ENCODE measurements at places on chromosomes 1 and 21.
A peak's percentile ranks its signal among the peaks of the same experiment; 100 is the strongest.

DNA sequence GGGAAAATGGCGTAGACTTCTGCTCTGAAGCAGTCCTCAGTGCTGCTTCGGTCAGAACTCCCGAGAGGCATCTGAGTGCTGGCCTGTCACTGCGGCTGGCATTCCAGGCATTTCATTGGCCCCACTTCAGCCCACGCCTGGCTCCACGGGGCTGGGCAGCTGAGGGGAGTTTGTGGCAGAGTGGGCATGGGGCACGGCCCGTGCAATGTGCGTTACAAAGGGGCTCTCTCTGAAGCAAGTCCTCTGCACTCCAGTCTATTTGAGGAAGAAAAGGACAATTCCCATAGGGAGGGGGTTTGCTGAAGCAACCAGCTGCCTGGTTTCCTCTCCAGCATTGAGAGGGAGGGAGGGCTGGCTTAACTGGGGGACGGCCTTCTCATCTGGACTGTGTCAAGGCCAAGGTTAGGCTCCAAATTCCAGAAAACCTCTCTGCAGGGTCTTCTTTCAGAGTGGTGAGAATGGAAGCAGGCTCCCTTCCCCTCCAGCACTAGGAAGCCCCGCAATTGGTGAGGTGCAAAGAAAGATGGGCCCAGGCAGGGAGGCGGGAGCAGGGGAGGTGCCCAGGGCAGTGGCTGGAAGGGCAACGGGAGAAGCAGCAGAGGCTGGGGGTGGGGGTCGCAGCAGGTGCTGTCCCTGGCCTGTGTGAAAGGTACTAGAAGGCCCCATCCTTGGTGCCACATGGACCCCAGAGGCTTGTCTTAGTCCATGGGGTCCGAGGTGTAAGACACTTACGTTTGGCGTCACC, 21.1 kb upstream of the GPR157 start:
- DNase-seq, result no peak

DNA sequence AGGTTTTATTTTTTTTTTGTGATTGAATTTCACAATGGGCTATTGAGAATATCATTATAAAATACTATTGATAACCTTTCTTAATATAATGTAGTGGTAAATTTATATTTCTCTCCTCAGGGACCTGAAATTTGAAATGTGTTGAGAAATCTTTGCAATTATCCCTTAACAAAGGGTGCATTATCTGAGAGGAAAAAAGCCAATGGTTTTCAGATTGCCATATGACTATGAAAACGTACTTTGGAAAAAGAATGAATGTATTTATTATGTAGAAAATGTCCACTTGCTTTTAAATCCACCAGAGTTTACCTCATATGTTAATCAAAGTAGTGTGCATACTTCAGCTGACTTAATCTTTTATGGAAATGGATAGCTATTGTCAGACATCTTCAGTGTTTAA, 441.1 kb downstream of the AMY1C start:
- DNase-seq, result no peak

GRCh38 chr1:5514527-5515183, 477.6 kb downstream of the NPHP4 start:
- DNase-seq, result peak; percentile 5

- peak; percentile 91 for DNase-seq
Observed at GRCh38 chr21:26445440-26445839, 127.6 kb downstream of the CYYR1 start.

DNA sequence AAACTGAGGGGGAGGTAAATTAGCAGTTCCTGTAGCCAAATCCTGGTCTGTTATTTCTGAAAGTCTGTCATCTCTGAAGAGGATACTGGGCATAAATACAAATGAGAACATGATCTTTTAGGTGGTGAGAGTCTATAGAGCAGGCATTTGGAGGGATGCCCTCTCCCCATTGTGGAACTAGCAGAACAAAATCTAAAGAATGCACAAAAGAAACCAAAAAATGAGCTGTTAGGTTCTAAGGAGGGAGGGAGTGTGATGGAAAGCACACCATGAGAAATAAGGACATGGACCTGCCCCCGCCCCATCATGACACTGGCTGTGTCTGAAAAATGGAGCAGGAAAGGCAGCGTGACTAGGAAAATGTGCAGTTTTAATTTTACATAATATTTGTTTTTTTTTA, 262.0 kb downstream of the KIF26B start:
- DNase-seq, result peak; percentile 38

DNA sequence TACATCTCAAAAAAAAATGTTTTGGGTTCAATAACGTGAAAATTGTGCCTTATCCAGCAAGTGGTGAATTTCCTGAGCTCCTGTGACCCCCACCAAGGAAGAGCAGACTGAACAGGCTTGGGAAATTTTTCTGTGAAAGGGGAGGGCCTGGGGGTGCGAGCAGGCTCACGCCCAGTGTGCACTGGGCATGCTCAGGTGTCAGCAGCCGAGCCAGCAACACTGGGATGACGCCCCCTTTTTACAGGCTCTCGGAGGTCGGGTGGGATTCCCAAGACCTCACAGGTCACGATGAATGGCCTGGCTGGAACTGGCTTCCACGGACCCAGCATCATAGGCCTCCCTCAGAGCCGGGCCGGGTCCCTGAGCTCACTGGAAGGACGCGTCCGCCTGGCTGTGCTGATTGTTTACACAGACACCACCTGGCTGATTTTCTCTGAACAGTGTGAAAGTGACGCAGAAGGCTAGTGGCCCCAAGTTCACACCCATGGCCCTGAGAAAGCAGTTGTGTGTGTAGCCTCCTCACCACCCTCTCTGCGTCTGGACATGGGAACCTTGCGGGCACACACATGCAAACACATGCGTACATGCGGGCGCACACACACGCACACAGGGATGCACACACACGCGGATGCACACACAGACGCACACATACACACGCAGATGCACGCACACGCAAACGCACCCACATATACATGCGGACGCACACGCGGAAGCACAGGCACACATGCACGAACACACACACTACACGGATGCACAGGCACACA, 9.2 kb downstream of the CSTB start:
- no peak for DNase-seq

DNA sequence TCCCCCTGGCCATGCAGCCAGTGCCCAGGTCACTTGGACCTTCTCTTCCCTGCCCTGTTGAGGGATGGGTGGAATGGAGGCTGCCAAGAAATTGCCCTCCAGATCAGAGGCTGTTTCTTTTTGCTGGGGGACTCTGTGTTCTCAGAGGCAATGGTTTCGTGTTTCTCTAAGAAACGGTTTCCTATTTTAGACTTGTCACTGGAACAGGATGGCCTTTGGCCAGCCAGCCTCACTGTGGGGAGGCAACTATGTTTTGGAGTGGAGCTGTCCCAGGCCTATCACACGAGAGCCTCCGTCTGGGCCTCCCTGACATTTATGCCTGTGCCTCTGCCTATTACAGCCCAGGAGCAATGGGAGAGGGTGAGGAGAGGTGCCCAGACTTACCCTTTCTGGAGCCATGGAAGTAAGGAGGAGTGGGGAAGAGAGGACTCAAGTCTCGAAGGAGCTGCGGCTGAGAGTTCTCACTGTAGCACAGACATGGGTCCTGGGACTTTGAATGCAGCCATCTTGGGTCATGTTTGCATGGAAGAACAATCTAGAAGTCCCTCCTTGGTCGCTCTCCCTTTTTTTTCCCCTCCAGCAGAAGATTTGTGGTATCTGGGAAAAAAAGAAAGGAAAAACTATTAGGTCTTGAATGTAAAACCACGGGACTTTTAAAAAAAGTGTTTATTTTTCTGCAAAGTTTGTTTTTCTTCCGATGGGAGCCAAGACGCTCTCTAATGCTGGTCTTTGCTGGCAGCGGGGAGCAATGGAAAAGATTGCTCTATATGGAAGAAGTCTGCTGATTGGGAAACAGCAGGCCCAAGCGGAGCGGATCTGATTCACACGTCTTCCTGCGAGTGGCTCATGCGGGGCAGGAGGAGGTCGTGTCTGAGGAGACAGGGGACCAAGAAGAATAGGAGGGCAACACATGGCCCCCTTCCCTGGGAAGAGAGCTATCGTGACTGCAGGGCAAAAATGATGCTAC, 219.2 kb downstream of the FOXD2 start:
- no peak for DNase-seq

GRCh38 chr21:36209626-36210171, 53.1 kb downstream of the DOP1B start:
- DNase-seq, result peak; percentile 69

GRCh38 chr1:216785221-216785620, 62.0 kb upstream of the ESRRG start:
- no peak for DNase-seq

- DNase-seq, result peak; percentile 65
Observed at GRCh38 chr1:177983482-177984135, 13.8 kb upstream of the SEC16B start.

GRCh38 chr21:8991968-8992621, 1529.3 kb upstream of the TPTE start:
- DNase-seq, result no peak

- peak; percentile 99 for DNase-seq
Observed at GRCh38 chr1:14486401-14487201, 111.9 kb upstream of the KAZN start.

GRCh38 chr1:240619906-240620621, 8.1 kb upstream of the GREM2 start:
- no peak for DNase-seq

DNA sequence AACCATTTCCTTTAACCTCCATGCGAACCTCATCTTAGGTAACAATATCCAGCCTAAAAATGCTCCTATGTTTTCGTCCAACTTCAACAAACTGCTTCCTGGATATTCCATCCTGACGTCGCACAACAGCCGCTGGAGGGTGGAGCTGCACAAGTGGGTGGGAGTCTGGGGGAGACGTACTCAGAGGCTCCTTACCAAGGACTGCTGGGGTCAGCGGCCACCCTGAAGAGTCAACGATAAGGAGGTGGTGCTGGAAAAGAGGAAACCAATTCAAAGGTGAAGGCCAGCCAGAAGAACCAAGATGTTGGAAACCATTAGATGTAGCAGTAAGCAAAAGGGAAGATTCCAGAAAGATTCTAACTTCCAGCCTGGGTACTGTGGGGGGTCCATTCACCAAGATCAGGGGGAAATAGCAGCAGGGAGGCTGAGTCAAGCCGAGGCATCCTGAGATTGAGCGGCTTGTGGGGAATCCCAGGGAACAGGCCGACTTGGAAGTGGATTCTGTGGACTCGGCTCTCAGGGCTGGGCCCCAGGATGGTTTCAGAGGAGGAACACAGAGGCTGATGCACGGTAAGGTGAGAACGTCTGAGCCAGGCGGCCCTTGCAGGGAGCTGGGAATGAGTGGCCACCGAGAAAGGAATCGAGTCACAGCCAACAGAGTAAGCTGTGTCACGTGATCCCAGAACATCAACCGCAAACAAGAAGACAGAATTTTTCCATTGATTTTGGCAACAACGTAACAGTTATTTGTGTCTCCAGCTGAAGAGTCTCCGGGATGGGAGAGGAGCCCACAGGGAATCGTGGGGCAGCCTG, 375.7 kb downstream of the NPHP4 start:
- DNase-seq, result no peak

Data from fibroblast of skin of abdomen (primary cell).